Cardiac septum (tissue), 1 donor: ENCODE measurements at places on chromosomes 2 and 18. TPM values are rescaled to one million over a fixed set of nuclear protein-coding genes. Genes with fewer than 3 reads are reported as not detected.

- DNase-seq, result no peak
These were observed at the start of gene IL36RN for GRCh38 chr2:113058998-113059960. IL36RN (plus strand) TSS chr2:113059198; CDS start chr2:113059439, 241 bp downstream.

DNA sequence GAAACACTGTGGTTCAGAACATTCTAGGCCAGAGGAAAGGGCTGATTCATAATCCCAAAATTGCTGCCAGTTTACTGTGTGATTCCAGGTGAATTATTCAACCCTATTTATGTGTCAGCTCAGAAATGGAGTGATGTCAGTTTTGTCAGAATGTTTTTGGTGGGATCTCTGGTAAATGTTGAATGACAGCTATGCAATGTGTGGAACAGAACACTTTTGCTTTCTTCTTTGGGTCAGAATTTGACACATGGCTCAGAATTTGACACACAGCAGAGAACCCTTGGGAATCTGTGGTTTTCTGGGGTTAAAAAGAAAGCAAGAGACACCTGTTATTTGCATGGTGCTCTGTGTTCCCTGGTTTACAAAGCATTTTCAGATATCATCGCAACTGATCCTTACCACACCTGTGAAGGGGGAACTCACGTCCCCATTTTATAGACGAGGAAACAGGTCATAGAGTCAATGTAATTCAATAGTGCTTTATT lies 1.6 kb upstream of the MTA3 start:
- no peak for DNase-seq

- no peak for DNase-seq
These were observed 127.3 kb downstream of the UPP2 start for GRCh38 chr2:158228943-158229508.

DNA sequence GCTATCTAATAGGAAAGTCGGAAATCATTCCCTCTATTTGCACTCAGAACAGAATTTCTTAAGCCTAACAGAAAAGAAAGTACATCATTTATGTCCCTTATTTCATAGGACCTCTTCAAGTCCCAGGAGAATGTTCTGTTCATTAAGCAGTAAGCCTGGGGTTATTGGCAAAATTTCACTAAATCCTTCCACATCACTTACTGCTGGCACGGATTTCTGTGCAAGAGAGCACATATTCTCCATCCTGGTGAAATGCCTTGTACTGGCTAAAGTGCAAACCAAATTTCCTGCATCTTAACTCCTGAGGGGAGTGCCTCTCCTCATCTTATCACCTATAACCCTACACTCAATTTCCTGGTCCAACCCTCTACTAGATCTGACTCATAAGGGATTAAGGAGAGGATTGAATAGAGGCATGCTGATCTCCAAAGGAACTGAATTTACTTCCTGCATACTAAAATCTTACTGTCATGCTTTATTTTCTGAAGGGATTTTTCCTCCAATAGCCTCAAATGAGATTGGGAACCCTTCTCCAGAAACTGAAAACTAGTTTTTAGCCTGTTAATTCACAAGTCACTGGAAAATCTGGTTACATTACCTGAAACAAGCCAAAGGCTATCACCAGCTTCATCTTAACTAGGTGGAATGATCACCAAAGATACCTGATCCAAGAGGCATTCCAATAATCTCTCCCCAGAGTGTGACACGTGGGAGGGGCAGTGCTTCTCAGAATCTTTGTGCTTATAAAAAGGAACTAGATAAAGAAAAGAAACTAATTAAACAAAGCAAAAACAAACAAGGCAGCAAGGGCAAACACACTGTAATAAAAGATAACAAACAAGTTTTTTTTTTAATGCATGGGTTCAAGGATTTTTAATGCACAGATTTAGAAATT lies 311.1 kb downstream of the NR4A2 start:
- DNase-seq, result no peak

GRCh38 chr18:45068400-45069094 lies 387.9 kb downstream of the SETBP1 start:
- DNase-seq, result no peak

The FZD7 gene
- total RNA-seq, result 34.7 TPM

GRCh38 chr2:231379266-231380215 lies 16.0 kb upstream of the B3GNT7 start:
- no peak for DNase-seq

GRCh38 chr2:200702646-200703118 lies 109.0 kb upstream of the BZW1 start:
- DNase-seq, result no peak

GRCh38 chr2:31944828-31945571 lies 65.8 kb downstream of the MEMO1 start:
- no peak for DNase-seq

DNA sequence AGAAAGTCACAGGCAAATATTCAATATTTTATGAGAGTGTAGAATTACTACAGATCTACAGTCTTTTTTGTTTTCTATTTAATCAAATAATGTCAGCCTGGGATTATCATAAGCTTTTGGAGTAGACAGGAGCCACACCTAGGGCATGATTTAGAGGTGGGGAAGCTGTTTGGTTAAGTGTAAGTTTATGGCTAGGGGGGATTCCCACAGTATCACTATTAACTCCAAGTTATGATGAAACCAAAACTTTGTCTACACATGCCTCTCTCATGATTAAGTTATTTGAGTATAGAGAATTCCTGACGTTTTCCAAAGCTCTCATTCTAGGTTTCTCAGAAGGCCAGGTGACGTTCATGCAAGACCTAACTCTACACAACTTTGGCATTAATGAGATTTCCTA lies 2.1 kb downstream of the SERPINB10 start:
- no peak for DNase-seq

The KLHL30 gene
- 14.3 TPM for total RNA-seq

DNA sequence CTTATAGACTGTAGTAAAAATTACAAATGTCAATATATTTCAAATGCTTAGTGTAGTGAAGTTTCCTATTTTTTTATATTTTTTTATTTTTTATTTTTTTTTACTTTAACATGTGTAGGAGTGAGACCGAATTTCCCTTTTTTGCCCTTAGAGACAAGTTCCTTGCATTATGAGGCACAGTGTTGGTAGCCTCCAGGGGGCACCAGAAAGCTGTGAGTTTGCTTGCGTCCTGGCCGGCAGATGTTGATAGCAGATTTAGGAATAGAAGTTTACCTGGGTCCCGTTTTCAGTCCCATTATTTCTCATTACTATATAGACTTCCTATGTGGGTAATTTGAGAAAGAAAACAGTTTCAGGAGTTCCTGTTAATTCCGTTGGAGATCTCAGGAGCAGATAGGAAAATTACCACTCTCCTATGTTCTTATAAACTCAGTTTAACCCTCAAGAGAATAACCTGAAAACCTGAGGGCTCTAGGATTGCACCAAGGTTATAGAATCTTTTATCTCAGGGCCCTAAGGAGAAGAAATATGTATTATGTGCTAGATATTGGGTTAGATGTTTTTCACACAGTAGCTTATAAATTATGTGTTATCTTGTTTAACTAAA lies 157.5 kb upstream of the SESTD1 start:
- no peak for DNase-seq

The DOK6 gene
- 10.6 TPM for total RNA-seq

The MYO1B gene
- 20.8 TPM for total RNA-seq

The RNF138 gene
- 8.6 TPM for total RNA-seq

DNA sequence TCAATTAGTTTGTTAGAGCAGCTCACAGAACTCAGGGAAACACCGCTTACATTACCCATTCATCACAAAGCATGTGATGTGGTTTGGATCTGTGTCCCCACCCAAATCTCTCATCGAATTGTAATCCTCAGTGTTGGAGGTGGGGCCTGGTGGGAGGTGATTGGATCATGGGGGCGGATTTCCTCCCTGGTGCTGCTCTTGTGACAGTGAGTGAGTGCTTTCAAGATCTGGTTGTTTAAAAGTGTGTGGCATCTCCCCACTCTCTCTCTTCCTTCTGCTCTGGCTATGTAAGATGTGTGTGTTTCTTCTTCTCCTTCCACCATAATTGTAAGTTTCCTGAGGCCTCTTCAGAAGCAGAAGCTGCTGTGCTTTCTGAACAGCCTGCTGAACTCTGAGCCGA lies 63.5 kb upstream of the AGPS start:
- no peak for DNase-seq

GRCh38 chr2:186382932-186383331 lies 103.1 kb upstream of the ZC3H15 start:
- DNase-seq, result no peak

DNA sequence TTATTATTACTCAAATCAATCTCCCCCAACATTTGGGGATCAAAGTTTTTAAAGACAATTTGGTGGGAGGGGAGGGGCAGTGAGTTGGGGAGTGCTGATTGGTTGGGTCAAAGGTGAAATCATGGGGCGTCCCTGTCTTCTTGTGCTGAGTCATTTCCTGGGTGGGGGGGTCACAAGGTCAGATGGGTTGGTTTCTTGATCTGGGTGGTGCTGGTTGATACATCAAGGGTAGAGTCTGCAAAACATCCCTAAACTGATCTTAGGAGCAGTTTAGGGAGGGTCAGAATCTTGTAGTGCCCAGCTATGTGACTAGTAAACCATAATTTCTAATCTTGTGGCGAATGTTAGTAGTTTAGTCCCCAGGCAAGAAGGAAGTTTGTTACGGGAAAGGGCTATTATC lies 67.4 kb downstream of the MOGAT1 start:
- no peak for DNase-seq

GRCh38 chr2:75390169-75390568 lies 170.6 kb downstream of the EVA1A start:
- no peak for DNase-seq

The IL36G gene
- total RNA-seq, result not detected

The SLC4A3 gene
- 396 TPM for total RNA-seq

GRCh38 chr18:58017267-58017666 lies 26.8 kb upstream of the NEDD4L start:
- no peak for DNase-seq

DNA sequence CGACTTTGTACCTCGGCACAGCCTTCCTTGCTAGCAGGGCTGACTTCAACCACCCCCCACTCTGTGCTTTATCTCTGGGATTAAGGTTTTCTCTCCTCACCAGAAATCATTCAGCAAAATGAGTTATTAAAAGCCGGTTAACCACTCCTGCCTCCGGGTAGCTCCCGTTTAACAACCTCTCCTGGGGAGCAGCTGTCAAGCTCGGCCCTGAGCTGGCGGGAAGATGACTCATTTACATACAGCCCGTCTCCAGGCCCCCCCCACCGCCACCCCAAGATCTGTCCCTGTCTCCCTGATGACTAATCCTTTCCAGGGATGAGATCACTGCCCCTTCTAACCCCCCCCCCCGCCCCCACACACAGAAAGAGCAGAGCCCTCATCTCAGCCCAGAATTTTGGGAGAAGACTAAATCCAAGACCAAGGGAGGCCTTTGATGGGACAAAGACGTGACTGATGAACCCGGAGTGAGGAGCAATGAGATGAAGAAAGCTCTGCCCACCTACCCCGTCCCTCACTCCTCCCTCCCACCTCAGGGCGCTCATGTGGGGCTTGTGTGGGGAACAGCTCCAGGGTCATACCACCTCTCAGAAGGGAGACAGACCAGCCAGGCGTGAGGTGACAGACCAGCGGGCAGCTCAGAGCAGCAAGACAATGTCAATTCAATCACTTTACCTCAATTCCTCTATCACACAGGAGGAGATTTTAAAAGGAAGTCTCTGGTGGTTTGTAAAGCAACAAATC lies 131.4 kb downstream of the MSH2 start:
- DNase-seq, result no peak

DNA sequence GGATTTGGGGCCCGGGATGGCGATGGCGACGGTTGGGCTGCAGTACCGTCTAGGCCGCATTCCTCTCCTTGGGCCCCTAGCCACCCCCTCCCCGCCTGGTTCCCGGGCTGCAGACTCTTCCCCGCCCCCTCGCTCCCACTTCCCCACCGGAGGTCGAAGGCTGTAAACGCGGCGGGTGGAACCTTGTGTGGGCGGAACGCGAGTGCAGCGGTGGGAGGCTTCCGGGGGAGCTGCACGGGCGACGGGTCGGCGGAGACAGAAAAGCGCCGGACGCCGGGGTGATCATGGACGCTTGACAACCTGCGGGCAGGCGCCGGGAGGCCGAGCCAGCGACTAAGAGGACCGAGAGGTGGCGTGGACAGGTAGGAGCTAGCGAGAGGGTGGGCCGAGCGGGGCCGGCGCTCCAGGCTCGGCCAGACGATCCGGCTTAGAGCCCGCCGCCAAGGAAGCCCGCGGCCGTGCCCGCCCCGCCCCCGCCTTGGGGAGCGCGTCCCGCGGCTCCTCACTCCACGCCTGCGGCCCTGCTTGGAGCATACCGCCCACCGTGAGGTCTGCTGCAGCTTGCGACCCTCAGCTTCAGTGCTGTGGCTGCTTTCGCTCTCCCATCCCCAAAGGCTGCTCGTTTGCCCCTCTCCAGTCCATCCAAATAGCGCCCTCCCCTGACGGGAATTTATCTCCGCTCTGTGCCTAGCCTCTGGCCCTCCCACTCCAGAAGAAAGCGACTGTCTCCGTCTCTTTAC lies at the start of gene COPS7B:
Gene COPS7B, plus strand, starts transcription at position 269 of the 740 bp plus-strand sequence. CDS start 2,126 bp downstream, outside the sequence.
- peak; percentile 92 for DNase-seq

DNA sequence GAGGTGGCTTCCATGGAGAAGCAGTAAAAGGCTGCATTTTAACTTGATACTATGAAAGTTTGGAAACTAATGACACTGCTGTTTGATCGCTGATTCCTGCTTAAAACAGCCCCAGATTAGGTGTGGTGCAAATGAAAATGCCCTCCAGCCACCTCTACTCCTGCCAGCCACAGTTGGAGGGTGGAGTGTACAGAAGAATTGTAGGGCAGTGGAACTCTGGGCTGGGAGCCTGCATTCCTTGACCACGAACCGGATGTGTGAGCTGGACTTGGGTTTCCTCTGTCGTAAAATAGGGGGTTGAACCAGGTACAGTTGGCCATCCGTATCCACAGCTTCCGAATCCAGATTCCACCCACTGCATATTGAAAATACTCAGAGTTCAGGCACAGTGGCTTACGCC lies 84.6 kb upstream of the RFX8 start:
- peak; percentile 76 for DNase-seq

DNA sequence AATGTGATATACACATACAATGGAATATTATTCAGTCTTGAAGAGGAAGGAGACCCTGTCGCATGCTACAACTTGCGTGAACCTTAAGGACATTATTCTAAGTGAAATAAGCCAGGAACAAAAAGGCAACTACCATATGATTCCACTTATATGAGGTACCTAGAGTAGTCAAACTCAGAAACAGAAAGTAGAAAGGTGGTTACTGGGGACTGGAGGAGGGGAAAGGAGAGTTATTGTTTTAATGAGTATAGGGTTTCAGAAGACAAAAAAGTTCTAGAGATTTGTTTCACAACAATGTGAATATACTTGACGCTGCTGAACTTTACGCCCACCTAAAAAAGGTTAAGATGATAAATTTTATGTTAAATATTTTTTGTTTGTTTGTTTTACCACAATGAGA lies 47.0 kb downstream of the CXCR4 start:
- no peak for DNase-seq
